NCI-H1048 (cell line): ENCODE measurements at places on chromosomes 5 and 9.

DNA sequence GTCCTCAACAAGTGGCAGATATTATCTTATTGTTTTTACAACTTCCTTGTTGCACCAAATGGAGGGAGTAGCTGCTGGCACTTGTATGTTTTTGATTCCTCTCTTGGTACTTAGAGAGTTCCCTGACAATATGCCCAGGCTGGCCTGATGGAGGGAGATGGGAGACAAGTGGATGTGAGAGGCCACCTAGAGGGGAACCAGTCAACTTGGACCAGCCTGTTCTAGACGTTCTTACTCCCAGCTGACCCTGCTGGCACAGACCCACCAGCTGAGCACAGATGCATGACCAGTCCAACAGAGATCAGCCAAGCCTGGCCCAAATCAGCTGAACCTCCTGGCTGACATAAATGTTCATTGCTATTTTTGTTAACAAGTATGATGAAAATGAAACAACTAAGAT is 60.9 kb upstream of the GDNF start:
- no peak for DNase-seq

- DNase-seq = no peak
Measured at GRCh38 chr9:119955276-119955675, 586.0 kb upstream of the BRINP1 start.

DNA sequence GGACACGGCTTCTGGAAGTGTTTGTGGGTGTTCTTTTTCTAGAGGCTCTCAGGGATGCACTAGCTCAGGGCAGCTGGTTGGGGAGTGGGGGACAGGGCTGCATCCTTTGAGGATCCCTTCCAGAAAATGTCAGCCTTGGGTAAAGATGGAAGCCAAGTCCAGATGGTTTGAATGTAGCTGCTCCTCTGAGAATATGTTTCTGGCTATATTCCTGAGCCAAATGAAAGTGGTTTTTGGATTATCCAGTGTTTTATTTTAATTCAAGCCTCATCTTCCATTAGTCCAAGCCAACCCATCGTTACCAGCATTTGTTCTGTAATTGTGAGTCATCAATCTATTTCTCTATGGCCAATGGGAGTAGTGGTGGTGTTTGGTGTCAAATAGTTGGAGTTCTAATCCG is 70.4 kb downstream of the SPRY4 start:
- no peak for DNase-seq

DNA sequence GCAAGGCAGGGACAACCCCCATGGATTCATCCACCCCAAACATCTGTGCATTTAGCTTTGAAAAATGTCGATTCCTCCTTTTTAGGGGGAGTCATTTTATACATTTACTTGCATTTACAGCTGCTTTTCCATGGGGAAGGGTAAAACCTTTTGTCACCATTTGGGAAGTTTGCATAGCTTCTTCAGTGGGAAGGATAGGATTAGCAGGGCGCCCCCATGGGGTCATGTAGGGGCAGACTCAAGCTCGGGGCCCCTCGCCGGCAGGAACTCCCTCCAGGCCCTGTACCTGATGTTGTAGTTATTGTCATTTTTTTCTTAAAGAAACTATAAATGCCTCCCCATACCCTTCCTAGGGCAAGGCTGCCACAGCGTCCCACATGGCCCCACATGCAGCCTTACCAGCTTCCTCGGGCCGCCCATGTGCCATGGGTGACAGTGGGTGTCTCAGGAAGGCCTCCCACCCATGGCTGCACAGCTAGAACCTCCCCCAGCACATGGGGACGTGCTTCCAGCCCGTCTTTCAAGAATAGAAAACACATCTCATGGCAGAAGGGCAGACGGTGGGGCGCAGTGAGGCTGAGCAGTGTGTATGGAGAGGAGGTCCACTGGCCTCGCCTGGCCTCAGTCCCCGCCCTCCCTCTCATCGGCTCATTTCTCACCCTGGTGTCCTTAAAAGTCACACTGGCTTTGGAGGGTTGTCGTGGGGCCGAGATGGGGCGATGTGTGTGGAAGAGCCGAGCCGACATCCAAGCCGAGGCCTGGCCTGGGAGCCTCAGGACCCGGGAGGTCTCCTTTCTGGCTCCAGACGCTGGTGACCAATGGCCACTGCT is 76.1 kb upstream of the OTULINL start:
- DNase-seq = no peak

GRCh38 chr9:8632493-8632892 is 832.9 kb upstream of the DMAC1 start:
- DNase-seq = no peak

DNA sequence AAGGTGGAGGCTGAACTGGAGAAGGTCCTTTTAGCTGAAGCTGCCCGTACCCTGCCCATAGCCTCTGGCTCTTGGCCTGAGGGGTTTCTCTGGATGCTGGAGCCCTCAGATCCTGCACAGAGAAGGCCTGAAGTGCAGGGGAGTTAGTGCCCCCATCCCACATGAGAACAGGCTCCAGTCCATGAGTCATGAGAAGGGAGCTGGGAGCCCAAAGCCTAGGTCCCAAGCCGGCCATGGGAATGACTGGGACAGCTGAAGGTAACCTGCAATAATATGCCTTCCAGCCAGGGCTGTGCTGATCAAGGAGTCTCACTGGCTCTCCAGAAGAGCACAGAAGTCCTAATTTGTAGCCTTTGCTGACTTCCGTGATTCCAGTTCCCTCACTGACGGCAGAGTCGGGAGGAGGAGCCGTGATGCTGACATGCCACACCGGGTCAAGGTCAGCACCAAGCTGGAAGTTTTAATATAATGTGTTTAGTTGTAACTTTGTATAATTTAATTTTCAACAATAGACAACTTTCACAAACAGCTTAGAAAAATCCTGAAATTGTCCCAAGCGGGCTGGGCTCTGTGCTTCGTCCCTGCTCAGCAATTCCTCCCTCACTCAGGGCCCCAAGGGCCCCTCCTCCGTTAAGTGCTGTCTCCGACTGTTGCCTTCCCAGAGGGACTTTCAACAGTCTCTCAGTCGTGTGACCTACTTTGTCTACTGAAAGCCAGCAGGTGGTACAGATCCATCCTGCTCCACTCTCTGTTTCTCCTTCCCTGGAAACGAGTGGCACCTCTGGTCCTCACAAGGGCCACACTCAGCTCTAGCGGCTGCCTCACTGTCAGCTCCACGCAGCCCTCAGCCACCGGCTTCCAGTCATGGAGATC is 387.8 kb downstream of the GADD45G start:
- DNase-seq = no peak

DNA sequence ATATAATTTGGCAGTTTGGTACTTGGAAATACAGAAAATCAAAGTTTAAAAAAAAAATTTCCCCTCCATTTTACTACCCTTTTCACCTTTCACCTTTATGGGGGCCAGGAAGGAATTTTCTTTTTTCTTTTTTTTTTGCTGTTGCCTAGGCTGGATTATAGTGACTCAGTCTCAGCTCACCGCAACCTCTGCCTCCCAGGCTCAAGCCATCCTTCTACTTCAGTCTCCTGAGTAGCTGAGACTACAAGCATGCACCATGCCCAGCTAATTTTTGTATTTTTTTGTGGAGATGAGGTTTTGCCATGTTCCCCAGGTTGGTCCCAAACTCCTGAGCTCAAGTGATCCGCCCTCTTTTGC is 9.1 kb downstream of the CHMP5 start:
- DNase-seq = no peak

- DNase-seq = no peak
Measured at GRCh38 chr9:18798106-18798505, 234.9 kb downstream of the SAXO1 start.

- DNase-seq = no peak
Measured at GRCh38 chr9:128439273-128439672, 16.5 kb upstream of the ODF2 start.

DNA sequence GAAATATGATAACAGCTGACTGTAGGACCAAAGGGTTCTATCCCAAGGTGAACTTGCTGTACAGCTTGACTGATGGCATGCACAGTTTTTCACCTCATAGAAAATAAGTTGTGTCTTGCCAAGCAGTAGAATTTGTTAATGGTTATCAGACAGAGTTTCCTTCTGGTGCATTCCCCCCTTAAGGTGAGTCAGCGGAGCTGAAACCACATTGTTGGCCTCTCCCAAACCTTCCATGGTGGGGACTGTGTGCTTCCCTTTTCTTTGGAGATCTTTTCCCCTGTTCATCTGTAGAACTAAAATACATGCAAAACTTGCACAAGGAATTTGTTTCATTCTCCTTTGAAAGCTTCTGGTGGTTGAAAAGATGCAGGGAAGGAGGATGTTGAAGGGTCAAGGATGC is 179.8 kb downstream of the FGF1 start:
- no peak for DNase-seq

DNA sequence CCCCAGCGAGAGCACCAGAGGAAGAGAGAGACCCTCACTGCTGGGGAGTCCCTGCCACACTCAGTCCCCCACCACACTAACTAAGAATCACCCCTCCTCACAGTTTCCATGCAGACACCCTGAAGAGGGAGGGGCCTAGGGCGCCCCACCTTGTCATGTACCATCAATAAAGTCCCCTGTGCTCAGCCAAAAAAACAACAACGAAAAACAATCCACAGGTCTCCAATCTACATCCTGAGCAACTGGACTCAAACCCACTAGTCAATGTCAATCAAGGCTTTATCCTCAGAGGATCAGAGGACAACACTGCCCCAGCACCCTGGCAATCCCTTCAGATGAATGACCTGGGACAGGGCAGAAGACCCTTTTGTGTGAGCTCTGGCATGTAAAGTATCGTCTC is 210.1 kb upstream of the MSX2 start:
- DNase-seq = no peak

DNA sequence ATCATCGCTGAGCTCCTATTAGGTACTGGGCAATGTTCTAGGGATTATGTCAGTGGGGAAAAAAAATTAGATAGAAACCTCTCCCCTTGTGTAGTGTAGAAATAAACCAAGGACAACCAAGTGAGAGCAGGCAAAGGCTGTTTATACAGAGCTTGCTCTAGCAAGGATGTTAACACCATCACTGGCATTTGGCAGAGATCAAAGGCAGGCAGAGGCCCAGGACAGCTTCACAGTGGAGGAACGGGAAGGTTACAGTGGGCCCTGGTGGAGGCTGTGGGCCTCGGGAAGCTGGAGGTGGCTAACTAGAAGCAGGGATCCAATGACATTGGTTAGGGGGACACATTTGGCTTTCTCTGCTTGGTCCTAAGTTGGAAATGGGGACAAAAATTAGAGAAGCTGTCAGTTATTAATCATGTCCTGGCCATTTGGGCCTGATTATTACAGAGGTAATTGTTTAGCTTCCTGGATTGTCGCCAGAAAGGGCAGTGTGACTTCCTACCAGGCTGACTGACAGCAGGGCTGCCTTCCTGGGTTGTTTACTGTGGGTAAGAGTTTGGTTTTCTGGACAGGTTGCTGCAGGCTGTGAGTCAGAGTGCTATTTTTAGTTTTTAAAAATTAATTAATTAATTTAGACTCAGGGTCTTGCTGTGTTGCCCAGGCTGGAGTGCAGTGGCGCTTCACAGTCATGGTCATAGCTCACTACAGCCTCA is 259.3 kb downstream of the ROR2 start:
- DNase-seq = no peak

GRCh38 chr9:19643875-19644274 is 145.0 kb downstream of the SLC24A2 start:
- no peak for DNase-seq

GRCh38 chr5:141657937-141658545 is 6.8 kb upstream of the FCHSD1 start:
- no peak for DNase-seq

GRCh38 chr5:123518111-123518510 is 6.1 kb downstream of the CSNK1G3 start:
- DNase-seq = no peak

GRCh38 chr5:52784737-52785136 is 3.0 kb upstream of the ITGA1 start:
- no peak for DNase-seq

- no peak for DNase-seq
Measured at GRCh38 chr5:74633695-74634094, 6.8 kb downstream of the ENC1 start.

DNA sequence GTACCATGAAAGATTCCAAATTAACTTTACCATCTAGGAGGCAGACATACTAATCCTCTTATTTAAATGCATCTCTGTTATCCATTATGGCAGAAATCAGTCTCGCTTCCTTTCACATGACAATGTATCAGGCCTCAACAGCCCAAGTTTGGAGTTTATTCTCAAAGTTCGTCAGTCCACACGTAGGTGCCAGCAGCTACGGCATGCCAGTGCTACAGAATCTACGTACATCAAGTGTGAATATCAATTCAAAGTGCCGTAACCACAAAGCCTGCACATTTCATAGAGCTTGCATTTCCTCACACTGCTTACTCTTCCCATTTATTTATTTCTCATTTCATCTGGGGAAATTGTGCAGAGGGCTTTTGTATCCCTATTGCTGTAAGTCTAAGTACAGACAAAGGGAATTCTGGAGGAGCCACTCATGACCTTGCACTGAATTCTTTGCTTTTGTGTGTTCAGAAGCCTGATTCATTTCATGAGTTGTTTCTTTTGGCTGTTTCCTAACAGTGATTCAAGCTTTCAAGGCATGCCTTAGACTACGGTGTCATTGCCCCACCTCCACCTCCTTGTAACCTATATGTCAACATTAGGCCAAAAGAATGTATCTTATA is 10.0 kb downstream of the ENC1 start:
- DNase-seq = no peak

DNA sequence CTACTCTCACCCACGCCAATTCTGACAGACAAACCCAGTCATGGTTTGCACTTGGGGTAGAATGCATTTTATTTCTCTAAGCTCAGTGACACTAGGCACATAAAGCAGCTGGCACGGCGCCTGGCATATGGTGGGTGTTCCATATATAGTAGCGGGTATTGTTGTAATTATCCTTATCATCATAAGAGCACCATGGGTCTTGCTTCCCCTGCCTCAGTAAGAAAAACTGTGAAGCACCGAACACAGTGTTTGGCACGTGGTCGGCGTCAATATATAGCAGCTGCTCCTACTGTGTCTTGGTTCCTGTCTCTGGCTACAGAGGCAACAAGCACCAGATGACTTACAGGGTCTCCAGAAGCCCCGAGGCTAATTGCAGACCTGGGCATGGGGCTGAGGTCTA is 194.1 kb upstream of the PANK3 start:
- no peak for DNase-seq

DNA sequence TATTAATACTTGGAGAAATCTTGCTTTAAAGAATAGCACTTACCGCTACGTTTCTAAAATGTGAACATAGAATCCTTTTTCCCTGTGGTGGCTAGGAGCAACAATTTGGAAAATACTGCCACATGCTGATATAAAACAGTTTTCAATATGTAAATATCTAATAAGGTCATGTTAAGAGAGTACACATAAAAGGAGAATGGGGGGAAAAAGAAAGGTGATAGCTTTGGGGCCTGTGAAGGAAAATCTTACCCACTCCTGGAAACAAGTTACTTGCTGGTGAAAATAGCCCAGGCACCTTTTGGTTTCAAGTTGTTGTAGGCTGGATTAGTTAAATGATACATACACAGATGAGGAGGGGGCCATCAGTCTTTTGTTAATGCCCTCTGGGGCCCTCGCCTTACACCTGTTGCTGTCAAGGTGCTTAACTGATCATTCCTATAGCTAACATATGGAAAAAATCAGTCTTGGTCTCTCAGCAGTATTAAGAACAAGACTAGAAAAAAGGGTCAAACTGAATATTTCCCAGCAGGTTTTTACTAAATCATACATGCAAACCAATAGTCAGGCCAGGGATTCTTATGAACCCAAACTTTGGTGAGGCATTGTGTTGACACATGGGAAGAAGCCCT is 24.1 kb downstream of the FYB1 start:
- no peak for DNase-seq
